ENCODE measurements at places on chromosomes 5 and 9.

DNA sequence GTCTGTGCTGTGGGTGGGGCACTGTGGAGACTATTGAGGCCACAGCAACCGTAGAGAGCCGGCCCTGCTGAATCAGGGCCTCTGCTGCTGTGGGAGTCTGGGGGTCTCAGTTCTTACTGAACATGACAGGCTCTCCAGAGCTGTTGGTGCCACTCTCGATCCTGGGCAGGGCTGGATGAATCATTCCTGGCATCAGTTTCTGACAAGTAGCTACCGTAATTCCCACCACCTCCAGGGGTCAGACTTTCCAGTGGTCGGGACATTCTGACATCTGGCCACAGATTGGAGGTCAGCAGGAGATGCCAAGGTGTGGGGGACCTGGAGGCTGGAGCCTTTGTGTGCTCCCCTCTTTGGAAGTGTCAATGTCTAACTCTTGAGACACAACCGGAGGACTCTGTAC, 188.4 kb downstream of the IRX2 start:
- no peak for DNase-seq

- peak; percentile 39 for DNase-seq
Observed at GRCh38 chr9:121887553-121888437, 205.3 kb downstream of the TTLL11 start.

GRCh38 chr5:83527221-83527620, 55.7 kb downstream of the VCAN start:
- no peak for DNase-seq

DNA sequence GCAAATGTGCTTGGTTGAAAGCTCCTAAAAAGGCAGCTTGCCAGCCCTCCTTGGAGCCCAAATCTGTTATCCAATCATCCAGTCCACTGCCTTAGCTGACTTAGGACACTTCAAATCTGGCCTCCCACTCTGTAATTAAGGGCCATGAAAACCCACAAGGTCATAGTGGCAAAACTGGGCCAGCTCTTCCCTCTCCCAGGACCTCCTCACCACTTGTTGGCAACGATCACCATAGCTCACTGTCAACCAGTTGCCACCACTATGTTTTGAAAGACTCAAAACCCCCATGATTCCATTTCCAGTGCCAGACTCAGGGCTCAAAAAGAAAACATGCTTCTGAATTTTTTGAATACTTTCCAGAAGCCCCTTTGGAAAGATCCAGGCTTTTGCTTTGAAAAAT, 107.5 kb downstream of the NREP start:
- no peak for DNase-seq

DNA sequence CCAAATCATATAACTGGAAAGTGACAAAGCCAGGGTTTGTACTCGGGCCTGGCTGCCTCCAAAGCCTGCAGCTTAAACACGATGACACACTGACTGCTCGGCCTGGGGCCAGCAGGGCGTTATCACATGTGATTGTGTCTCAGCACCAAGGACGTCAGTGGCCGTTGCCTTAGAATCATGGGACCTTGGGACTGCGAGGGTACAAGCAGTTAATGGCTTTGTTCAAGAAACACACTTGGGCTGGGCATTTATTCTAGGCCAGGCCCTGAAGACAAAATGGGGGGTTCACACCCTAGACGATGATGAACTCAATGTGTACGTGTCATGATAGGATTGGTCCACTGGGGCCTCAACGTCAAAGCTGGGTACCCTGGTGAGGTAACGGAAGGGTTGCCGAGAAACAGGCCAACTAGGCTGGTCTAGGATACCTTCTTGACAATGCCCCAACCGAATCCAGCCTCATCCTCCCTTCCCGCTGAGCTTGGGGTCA, 13.0 kb downstream of the SH3PXD2B start:
- DNase-seq = no peak

Measured in T1000 (cell line).